B cell (primary cell): ENCODE measurements at places on chromosomes 13 and 19. TPM values are rescaled to one million over a fixed set of nuclear protein-coding genes. Genes with fewer than 3 reads are reported as not detected.

GRCh38 chr13:79406597-79406908 is 498 bp upstream of the RBM26 start:
- H3K27me3 ChIP-seq, result no peaks in the 10 kb centered on the region
- DNase-seq, result no peak
- H3K4me1 ChIP-seq, result peaks cover 43% of the 10 kb centered on the region
- peaks cover 3% of the 10 kb centered on the region for H3K36me3 ChIP-seq
- peak overlapping the region; percentile 87 for H3K4me3 ChIP-seq
- H3K27ac ChIP-seq, result peak overlapping the region; percentile 94

Gene GRIK5
- total RNA-seq, result 0.27 TPM in 1 of 2 replicates, not detected in the other

DNA sequence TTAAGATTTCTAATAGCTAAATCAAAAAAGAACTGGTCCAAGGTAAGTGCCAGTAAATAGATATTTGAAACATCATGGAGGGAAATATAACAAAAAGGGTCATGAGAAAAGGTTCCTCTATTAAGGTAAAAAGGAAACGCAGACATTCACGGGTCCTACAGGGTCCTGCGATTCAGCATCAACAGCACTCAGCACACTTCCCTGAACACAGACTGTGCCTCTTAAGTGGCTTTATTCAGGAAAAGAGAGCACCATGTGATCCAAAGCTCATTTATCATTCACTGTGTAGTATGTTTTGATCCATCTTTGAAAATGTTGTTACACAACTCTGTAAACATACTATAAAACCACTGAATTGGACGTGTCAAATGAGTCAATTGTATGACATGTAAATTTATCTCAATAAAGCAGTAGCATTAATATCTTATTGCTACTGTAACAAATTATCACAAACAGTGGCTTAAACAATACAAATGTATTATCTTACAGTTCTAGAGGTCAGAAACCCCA is 33.7 kb downstream of the CRYL1 start:
- no peak overlapping the region for H3K4me3 ChIP-seq
- H3K27ac ChIP-seq, result no peak overlapping the region
- no peaks in the 10 kb centered on the region for H3K27me3 ChIP-seq
- H3K4me1 ChIP-seq, result peaks cover 4% of the 10 kb centered on the region
- no peaks in the 10 kb centered on the region for H3K36me3 ChIP-seq

GRCh38 chr13:34671137-34671536 is 270.9 kb upstream of the NBEA start:
- no peak overlapping the region for H3K4me3 ChIP-seq
- no peaks in the 10 kb centered on the region for H3K27me3 ChIP-seq
- H3K4me1 ChIP-seq, result no peaks in the 10 kb centered on the region
- no peak overlapping the region for H3K27ac ChIP-seq
- H3K36me3 ChIP-seq, result no peaks in the 10 kb centered on the region

Gene TGFBR3L
- total RNA-seq, result 0.22 TPM in 1 of 2 replicates, not detected in the other

Gene SLC10A2
- not detected in 2 replicates for total RNA-seq

Gene OR4F17
- total RNA-seq, result 0.80 TPM in 1 of 2 replicates, not detected in the other

Gene ZNF112
- 1.7 and 2.5 TPM in 2 replicates for total RNA-seq

Gene CDC16
- total RNA-seq, result 121 and 127 TPM in 2 replicates

- H3K36me3 ChIP-seq, result no peaks in the 10 kb centered on the region
- no peak overlapping the region for H3K27ac ChIP-seq
- no peaks in the 10 kb centered on the region for H3K27me3 ChIP-seq
- no peak overlapping the region for H3K4me3 ChIP-seq
- H3K4me1 ChIP-seq, result no peaks in the 10 kb centered on the region
Measured at GRCh38 chr13:91133941-91134802, 213.3 kb upstream of the MIR17HG start.

GRCh38 chr19:35436477-35437405 is 11.3 kb upstream of the FFAR2 start:
- peaks cover 2% of the 10 kb centered on the region for H3K27me3 ChIP-seq
- no peak overlapping the region for H3K27ac ChIP-seq
- H3K4me3 ChIP-seq, result no peak overlapping the region

DNA sequence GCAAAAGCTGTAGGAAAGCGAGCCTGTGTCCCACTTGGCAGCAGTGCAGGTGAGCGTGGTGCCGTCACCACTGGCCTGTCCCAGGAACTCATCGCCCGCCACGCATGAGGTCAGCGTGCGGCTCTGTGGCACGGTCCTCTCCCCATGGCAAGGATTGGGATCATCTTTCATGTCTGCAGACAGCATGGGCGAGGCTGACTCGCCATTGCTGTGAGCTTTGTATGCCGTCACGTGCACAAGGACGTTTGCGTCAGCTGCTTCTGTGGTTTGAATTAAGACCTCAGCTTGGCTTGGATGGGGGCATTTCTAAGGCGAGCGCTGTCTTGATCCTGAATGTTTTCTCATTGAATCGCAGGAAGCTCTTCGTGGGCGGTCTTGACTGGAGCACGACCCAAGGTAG is 9.8 kb downstream of the DAZAP1 start:
- H3K27me3 ChIP-seq, result no peaks in the 10 kb centered on the region
- DNase-seq, result no peak
- no peaks in the 10 kb centered on the region for H3K36me3 ChIP-seq
- H3K4me1 ChIP-seq, result peaks cover 21% of the 10 kb centered on the region
